Cerebellar nuclear complex (tissue), 1 donor: ENCODE measurements at places on chromosomes 4 and X.

DNA sequence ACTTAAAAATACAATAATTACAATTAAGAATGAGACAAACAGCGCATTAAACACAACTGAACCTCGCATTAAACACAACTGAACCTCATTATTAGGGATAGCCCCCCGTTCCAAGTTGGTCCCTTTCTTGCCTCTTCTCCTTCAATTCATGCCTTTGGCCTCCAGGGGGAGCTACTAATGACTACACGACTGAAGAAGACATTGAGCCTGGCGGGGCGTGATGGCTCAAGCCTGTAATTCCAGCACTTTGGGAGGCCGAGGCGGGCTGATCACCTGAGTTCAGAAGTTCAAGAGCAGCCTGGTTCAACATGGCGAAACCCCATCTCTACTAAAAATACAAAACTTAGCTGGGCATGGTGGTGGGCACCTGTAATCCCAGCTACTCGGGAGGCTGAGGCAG is 56.4 kb upstream of the NWD2 start:
- no peak for DNase-seq

DNA sequence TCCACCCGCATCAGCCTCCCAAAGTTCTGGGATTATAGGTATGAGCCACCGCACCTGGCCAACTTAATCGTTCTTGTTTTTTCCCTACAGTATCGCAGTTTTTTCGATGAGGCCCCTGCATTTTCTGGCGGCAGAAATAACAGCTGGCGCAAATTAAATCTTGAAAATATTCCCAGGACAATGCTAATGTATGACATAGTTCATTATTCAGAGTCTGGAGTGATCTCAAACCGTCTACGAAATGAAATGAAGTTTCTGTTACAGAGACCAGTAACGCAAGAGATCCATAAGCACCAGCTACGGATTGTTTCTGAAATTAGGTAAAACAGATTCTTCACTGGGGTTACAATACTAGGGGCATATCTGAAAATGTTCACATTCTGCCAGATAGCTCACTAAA is 27.3 kb downstream of the CXorf58 start:
- no peak for DNase-seq

DNA sequence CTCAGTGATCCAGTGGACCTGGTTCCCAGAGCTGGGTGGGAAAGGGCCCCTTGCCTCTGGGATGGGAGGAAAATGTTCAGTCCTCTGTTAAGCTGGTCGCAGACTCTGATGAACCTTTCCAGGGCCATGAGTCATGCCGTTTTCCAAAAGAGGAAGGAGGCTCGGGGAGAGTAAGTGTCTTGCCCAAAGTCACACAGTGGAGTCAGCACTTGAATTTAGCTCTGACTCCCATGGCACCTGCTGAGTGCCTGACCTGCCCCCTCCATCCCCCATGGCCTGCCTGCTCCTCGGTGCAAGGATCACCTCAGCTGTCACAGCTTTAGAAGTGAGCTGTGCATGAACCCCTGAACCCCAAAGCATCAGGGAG is 14.0 kb upstream of the KIAA0232 start:
- DNase-seq = no peak

DNA sequence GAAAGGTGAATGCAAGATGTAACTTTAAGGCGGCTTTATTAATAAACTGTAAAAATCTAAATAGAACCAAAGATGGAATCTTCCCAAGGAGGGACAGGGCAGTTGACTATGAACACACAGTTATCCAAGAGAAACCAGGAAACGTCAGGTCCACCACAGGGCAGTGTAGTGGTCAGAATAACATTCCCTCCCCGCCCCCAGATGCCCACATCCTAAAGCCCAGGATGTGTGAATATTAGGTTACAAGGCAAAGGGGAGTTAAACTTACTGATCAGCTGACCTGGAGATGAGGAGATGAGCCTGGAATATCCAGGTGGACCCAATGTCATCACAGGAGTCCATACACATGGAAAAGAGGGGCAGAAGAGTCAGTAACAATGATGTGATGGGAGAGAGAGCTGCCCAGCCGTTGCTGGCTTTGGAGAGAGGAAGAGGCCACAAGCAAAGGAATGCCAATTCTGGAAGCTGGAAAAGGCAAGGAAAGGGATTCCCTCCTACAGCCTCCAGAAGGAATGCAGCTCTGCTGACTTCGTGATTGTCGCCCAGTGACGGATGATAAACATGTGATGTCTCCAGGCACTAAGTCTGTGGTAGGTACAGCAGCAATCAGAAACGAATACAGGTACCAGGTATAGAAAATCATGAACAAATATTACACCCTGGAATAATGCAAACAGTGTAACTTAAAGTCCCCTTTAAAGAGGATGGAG is 5.2 kb downstream of the SH3KBP1 start:
- DNase-seq = no peak

- DNase-seq = no peak
Measured at GRCh38 chr4:95877636-95878035, 37.7 kb downstream of the PDHA2 start.

DNA sequence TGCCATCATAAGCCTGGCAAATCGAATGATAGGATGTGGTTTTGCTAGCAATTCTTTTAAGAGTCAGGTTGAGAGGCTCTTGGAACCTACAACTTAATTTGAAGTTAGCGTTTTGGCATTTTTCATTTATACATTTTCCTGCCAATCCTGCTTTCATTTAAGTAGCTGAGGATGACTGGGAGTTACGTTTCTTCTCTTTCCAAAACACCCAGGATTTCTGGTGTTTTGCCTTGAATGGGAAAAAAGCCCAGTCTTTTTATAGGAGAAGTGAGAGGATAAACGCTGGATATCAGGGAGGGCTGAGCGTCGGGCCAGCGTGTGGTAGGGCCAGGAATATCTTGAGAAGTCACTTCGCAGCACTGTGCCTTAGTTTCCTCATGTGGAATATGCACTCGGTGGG is 174.2 kb upstream of the HAND2 start:
- no peak for DNase-seq

DNA sequence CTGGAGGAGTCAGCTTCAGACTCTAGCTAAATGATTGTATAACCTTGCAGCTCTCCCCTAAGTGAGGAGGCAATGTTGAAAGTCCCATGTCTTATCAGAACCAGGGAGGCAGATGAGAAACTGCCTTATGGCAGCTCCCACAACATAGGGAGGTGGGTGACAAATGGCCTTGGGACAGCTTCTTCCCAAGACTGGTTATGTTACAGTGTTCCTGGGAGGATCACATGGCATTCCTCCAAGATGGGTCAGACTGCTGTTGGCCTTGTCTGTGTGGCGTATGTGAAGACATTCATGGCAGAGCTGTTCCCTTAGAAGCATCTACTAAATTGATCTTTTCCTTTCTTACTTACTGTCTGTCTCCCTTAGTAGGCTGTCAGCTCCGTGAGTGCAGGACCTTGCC is 42.0 kb downstream of the HPRT1 start:
- DNase-seq = no peak

- DNase-seq = no peak
Measured at GRCh38 chrX:40933706-40934425, 151.4 kb upstream of the USP9X start.

- DNase-seq = no peak
Measured at GRCh38 chr4:84985952-84986351, 19.5 kb upstream of the WDFY3 start.

GRCh38 chr4:21890231-21890630 is 58.3 kb downstream of the KCNIP4 start:
- DNase-seq = no peak

DNA sequence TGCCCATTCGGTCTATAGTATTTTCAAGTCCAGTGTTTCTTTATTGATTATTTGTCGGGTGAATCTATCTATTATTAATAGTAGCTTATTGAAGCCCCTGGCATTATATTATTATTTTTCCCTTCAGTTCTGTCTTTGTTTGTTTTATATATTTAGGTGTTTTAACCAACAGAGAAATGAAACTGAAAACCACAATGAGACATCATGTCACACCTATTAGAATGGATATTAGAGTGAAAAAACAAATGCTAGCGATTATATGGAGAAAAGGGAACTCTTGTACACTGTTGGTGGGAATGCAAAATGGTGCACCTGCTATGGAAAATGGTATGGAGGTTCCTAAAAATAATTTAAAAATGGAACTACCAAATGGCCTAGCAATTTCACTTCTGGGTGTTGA is 272.5 kb downstream of the ADAM29 start:
- no peak for DNase-seq

- no peak for DNase-seq
Measured at GRCh38 chrX:101385026-101385684, 836 bp downstream of the BTK start.

GRCh38 chr4:184234155-184234554 is 16.5 kb upstream of the ENPP6 start:
- DNase-seq = no peak

DNA sequence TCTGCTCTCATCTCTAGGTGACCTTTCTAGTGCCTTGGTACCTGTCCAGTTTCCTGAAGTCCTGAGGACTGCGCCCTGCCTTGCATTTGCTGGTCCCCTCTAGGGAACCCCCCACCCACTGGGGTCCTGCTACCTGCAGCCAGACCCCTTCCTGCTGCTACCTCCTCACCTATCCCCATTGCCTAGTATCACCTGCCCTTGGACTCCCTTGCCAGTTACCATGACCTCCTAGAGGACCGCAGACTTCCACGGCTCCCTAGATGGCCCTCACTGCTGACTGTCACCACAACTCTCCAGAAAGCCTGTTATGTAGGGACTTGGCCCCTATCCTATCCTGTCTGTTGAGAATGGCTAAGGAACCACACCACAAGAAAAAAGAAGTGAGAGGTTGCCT is 166.6 kb downstream of the EFNB1 start:
- no peak for DNase-seq

GRCh38 chr4:8708401-8709021 is 115.9 kb downstream of the CPZ start:
- no peak for DNase-seq
